ENCODE measurements at places on chromosomes 16 and 17.

DNA sequence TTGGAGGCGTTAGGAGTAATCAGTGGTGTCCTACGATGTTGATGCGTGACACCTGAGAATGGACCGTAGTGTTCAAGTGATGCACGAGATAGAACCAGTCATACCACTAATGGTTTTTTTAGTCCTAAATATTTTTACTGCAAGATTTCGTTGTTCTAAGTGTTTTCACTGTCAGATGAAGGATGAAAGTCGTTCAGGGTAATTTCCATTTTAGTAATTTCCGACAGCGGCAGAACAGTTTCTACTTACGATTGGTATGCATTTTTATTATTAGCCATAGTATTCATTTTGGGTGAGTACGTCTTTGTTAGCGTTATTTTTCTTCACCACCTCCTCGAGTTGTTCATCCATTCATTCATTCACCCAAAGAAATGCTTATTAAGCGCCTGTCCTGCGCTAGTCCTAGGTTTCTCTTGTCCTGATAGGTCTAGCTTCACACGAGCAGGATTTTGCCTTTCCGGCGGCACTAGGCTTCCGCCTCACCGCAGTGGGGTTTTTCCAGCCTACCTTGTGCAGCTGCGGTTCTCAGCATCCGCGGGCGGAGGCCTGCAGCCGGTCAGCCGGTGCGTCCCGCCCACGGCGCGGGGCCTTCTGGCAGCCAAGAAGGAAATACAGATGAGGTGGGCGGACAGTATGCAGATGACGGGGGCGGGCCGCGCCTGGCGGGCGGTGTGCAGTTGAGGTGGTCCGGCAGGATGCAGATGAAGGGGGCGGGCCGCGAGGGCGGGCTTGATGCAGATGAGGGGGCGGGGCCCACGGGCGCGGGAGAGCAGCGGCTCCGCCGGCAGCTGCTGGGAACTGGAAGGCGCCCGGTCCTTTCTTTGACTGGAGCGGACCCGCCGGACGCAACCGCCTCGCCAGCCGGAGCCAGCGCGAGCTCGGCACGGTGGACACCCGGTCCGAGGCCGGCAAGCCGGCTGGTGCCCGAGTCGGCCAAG is 146.4 kb downstream of the SPECC1 start:
- peak; percentile 99 for DNase-seq

DNA sequence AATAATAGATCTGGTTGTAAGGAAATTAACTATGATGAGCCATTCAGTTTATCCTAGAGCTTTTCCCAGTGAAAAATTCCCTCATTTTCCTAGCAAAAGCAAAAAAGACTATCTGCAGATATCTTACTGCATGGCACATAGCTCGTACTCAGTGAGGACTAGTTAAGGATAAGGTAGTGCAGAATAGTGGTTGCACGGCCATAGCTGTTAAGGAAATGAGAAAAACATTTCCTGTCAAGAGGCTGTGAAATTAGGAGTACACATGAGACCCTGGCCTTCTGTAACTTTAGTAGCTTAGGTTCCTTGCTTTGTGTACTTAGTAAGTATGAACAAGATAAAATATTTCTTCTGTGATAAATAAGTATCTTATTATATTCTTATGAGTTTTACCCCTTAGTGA is 10.3 kb downstream of the KAT7 start:
- no peak for DNase-seq

DNA sequence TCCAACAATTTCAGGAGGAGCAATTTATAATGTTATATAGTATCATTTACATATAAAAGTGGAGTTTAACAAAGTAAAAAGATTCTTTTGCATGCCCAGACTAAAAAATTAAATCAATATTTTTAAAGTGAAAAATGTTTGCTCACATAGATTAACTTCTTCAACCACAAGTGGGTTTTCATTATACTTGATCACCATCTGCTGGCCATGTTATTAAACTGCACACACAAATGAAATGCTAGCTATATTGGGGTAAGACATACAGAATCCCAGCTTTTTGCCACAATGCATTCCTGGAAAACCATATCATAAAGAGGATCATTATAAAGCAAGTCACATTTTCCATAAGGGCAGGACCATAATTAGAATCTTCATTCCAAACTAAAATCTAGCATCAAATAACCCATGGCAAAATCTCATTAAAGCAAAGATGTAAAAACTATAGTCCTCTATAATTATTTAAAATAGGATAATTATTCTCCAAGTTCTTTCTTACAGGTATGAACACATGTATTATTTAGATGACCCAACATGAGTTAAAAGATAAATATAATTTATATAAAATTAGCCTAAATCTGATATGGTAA is 26.3 kb downstream of the CEP112 start:
- no peak for DNase-seq

DNA sequence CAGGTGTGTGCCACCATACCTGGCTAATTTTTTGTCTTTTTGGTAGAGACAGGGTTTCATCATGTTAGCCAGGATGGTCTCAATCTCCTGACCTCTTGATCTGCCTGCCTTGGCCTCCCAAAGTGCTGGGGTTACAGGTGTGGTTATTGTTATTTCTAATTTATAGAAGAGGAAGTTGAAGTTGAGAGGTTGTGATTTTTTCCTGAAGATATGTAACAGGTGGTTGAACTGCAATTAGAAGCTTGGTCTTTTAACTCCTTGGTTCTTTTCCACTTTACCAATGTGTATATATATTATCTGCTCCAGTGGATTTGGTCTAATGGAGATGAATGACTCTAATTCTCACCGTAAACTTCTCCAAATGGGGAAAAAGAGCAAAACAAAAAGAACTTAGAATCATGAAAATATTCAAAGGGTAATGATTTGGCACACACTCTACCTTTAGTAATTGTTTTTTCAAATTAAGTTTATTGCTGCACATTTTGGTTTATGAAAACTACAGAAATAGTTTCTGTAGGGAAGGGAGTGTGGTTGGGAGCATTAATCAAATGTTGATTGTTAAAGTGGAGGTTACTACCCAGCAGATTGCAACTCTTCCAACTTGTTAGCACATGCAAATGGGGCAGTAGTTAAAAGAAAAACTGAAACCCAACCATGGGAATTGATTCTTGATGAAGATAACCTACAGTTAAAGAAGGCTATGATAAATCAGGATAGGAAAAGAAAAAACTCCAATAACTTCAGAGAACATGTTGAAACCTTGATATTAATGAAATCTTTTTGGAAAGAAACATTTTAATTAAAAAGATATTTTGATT is 1.8 kb upstream of the KRT10 start:
- DNase-seq: no peak

GRCh38 chr17:76812263-76812662 is 55.9 kb upstream of the MGAT5B start:
- no peak for DNase-seq

DNA sequence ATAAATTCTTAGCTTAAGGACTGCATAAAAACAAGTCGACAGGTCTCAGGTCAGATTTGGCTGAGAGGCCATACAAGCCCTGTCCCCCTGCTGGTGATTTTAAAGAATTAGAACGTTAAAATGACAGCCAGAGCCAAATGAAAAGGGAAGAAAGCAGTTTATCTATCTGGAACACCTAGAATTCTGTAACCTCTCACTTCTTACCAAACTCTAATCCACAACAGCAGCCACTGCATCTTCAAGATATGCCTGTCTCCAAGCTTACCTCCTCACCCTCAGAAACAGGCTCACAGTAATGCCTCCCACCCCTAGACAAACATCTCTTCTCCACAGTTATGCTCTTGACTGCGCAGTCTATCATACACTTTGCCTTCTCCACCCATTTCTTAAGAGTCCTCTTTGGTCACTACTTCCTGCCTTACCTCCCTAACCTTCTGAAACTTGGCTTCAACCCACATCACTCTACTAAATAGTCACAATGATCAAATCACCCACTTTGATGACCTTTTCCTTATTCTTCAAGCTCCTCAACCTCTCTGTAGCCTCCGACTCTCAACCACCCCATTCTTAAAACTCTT is 14.2 kb downstream of the ANKFY1 start:
- DNase-seq: peak; percentile 4

DNA sequence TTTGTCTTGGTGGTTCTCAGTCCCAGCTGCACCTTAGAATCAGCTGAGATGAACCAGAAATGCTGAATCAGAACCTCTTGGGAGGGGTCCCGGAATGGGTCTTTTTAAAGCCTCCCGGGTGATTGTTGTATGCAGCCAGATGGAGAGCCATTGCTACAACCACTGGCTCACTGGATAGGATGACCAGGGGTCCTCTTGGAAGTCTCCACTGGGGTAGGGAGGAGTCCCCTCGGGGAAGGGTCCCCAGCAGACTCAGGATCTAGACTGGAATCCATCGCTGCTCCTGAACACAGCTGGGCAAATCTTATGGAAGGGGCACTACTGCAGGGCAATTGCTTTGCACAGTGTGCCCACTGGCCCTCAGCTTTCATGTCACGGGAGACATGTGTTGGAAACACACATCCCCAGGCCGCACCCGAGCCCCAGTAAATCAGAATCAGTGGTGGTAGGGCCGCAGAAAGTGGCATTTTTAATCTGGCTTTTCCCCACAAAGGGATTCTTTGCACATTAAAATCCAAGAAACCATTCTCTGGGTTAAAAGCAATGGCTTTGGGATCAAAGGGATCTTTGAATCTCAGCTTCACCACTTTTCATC is 117.3 kb downstream of the IRX5 start:
- no peak for DNase-seq

DNA sequence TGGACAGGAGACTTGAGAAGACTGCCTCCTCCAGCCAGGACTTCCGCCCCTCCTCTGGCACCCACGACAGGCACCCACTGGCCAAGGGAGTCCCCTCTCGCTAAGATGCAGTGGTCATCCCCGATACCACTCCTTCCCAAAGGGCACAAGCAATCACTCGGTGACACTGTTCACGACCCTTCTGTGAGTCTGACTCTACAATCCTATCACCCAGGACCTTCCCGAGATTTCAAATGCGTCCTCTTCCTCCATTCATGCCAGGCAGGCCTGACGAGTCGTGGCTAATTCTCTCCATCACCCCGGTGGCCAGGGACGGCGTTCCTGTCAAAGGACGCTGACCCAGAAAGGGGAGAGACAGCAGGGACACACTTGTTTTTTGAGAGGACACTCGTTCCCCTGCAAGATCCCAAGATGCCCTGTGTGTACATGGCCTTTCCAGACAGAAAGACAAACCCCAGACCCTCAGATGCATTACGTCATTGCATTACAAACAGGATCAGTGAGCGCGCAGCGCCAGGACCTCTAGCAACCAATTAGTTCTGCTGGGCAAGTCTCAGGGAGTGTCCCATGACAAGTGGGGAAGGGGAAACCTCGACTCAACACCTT is 12.2 kb downstream of the FBXO31 start:
- DNase-seq: no peak

DNA sequence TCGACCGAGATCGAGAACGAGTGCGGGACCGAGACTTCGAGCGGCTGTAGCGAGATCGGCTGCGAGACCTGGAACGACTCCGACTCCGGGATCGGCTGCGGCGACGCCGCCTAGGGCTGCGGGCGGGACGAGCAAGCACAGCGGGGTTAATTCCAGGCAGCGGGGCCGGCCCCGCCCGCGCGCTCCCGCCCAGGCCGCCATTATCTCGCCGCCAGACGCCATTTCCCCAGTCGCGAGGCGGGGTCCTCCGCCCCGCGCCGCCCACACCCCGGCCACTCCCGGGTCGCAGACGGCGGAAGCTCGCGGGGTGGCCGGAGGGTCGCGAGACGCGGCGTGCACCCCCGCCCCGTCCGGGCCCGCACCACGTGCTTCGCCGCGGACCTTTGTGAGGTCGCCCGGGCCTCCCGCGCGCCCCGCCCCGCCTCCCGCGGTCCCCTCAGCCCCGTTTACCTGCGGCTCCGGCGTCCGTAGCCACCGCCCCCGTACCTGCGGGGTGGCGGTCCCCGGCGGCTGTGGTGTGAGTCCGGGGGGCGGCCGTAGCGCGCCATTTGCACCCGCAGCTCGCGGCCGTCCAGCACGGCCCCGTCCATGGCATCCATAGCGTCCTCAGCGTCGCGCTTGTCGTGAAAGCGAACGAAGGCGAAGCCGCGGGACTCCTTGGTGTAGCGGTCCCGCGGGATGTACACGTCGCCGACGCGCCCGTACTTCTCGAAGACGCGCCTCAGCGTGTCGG is 616 bp downstream of the SRSF2 start:
- peak; percentile 45 for DNase-seq

DNA sequence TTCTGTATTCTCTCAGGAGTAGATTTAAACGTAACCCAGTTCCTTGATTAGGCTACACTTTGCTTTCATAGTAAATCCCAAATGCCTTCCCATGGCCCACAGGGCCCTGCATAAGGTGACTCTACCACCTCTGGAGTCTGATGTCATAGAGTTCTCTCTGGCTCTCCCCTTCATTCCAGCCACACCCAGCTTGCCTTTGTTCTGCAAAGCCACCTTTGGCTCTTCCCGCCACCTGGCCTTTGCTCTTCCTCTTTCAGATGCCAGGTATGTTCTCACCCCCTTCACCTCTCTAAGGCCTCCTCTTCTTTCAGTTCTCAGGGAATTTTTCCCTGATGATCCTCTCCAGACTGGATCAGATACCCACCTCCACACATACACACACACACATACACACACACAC is 141.3 kb upstream of the HSBP1 start:
- DNase-seq: peak; percentile 24

- no peak for DNase-seq
Measured at GRCh38 chr16:55563797-55564196, 2.7 kb upstream of the CAPNS2 start.

DNA sequence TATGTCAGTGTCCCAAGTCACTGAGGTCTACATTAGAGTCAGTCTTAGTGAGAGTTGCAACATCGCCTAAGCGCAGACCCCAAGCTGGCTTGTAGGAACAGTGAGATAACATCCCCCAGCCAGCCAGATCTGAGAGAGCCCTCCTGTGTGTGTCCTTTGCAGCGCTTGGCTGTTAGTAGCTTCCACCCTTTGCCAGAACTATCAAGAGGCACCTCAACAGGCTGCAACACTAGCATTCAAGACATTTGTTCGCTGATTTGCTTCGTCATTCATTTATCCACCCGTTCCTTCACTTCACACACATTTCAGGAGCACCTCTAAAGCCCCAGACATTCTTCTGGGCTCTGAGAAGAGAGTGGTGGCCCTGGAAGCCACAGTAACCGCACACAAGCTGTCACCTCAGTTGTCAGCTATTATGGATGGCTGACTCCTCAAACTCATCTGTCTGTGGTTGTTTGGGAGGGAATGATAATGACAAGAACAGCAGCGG is 289.6 kb downstream of the WWOX start:
- DNase-seq: no peak

DNA sequence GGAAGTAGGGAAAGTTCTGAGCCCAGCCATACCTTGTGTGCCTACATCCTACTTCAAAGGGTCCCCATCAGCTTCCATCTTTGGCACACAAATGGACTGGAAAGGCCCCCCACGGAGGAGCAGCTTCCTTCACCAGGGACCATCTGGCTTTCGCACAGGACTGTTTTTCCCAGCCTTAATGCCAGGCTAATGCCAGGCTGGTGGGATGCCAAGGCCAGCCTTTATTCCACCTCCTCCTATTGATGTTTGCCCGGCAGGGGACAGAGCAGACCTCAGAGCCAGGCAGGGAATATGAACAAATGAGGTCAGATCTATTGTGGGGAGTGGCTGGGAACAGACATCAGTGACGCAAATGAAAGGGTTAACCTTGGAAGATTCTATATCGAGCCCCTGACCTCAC is 5.7 kb downstream of the GPR179 start:
- DNase-seq: no peak

GRCh38 chr16:4649744-4650442 is 25.3 kb downstream of the MGRN1 start:
- no peak for DNase-seq

GRCh38 chr16:76959166-76959565 is 231.8 kb upstream of the MON1B start:
- no peak for DNase-seq

- no peak for DNase-seq
Measured at GRCh38 chr17:8916466-8916865, 49.0 kb upstream of the PIK3R6 start.

- no peak for DNase-seq
Measured at GRCh38 chr16:2023092-2024031, 3.3 kb upstream of the NHERF2 start.

Measured in NCI-H510A (cell line).